Activated CD4-positive, alpha-beta T cell treated with anti-CD3 and anti-CD28 coated beads, Interleukin-2, amount 50 U/mL, for 1 hour (primary cell): ENCODE measurements at places on chromosomes 3 and 15.

DNA sequence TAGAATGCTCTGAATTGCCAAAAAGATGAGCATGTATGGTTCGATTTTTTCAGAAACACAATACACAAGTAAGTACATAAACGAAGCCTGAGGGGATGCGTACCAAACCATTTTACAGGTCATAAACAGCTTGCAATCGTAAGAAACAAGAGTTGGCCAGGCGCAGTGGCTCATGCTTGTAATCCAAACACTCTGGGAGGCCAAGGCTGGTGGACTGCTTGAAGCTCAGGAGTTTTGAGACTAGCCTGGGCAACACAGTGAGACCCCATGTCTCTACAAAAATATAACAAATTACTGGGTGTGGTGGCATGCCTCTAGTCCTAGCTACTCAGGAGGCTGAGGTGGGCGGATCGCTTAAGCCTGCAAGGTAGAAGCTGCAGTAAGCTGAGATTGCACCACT, 13.4 kb downstream of the TRA2B start:
- DNase-seq, result no peak

GRCh38 chr3:179181021-179181472, 32.9 kb downstream of the PIK3CA start:
- DNase-seq, result no peak

- DNase-seq, result no peak
These were observed 16.4 kb downstream of the SRPRB start for GRCh38 chr3:133821767-133822638.

GRCh38 chr3:183698318-183698751, 738 bp downstream of the YEATS2 start:
- peak; percentile 4 for DNase-seq

DNA sequence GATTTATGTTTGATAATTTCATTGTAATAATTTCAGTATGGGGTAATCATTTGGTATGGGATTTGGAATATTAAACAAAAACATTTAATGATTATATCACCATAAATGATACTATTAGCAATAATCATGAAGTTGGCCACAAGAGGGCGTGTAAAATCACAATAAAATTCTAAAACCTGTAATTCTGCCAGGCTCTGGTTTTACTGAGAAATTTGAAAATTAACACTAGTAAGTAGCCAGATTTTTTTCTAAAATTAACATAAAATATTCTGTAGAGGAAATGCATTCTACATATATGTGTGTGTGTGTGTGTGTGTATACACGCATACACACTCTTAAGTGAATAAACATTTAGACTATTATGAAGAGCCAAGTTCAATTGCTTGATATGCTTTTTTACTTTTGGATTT, 40.5 kb downstream of the FEZF2 start:
- no peak for DNase-seq

GRCh38 chr15:63073497-63074172, 31.1 kb downstream of the TPM1 start:
- no peak for DNase-seq

DNA sequence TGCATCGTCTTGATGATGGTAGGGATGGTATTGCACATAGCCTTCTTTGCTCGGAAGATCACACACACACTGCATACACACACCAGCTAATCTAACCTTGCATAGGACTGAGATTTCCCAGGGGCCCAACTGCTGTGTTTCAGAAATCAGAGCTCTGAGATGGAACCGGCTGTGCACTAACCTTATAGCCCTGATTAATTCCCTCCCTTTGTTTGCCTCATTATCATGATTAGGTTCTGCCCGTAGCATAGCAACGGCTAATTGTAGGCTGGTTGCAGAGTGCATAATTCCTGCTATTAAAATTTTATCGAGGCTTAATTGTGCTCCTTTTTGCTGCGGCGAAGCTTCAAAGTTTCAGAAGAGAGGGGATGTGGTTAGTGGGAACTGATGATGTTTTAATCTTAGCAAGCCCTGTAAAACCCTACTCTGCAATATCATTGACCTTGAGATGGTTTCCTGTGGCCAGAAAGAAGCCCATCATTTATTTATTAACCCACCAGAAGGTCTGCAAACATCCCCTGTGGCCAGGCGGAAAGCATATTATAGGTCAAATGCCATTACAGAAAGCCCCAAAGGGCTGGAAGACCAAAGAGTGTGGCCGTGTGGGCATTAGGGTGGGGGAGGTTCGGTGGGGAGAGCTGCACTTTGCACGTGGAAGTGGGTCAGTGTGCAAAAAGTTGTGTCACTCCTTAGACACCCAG, 56.2 kb upstream of the GLCE start:
- no peak for DNase-seq

- no peak for DNase-seq
These were observed 205.8 kb downstream of the ALCAM start for GRCh38 chr3:105572501-105572900.

- DNase-seq, result no peak
These were observed 180.2 kb upstream of the TTC14 start for GRCh38 chr3:180421721-180422120.

- DNase-seq, result no peak
These were observed 42.9 kb downstream of the CCK start for GRCh38 chr3:42222942-42223693.

DNA sequence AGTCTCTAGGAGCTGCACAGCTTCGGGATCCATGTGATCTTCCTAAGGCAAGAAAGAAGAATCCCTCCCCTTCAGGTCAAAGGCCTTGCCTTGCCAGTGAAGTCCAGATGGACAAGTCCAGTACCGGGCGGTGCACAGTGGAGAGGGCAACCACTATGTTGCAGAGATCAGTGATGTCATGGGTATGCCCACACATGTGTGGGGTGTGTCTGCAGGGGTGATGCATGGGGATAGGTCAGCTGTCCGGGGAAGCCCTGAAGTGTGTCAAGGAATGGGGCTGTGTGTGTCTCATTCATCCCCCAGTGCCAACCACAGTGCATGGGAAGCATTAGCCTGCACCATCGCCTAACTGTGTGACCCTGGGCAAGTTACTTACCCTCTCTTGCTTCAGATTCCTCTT, 66.5 kb downstream of the TLE3 start:
- no peak for DNase-seq

DNA sequence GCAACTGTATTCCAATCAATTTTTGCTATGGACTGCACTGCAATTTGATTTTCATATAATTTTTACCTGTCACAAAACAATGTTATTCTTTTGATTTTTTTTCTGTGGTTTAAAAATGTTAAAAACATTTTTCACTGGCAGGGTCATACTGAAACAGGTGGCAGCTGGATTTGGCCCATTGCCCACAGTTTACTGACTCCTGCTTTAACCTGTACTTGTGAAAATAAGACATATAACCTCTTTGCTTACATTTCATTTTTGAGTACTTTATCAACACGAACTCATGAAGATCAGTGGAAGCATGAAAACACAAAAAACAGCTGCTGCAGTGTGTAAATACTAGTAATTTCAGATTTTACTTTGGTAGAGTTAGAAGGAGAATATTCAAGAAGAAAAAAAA, 313.1 kb downstream of the WDR72 start:
- DNase-seq, result no peak

- DNase-seq, result no peak
These were observed 713.3 kb upstream of the GBE1 start for GRCh38 chr3:82474711-82475110.

DNA sequence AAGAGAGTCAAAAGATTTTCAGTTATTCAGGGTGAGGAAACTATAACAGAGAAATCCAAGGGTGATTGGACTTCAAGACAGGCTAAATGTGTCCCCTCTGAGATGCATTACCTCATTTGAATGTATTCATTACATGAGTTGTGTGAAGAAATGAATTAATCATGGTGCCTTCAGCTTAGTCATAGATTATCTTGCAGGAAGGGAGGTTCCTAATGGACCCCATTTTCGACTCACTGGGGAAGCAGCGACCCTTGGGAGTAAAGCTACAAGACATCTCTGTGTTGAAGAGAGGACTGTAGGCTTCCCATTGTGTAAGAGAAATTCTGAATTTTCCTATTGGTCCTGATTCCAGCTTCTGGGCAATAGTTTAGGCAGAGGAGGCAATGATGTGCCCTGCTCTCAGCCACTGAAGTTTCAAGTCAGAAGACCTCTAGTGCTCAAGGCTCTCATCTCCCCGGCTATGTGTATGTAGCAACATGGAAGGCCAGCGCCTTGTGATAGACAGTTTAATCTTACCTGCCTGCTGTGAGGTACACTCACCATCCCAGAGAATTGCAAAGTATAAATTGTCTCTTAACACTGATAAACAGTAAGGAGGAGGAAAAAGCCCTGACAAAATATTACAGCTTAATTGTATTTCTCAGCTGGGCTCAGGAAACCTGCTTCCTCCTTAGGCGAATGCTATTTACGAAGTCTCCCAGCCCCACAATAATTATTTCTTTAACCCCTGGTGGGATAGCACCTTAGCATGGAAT, 133.8 kb downstream of the PDCD6IP start:
- DNase-seq, result no peak

DNA sequence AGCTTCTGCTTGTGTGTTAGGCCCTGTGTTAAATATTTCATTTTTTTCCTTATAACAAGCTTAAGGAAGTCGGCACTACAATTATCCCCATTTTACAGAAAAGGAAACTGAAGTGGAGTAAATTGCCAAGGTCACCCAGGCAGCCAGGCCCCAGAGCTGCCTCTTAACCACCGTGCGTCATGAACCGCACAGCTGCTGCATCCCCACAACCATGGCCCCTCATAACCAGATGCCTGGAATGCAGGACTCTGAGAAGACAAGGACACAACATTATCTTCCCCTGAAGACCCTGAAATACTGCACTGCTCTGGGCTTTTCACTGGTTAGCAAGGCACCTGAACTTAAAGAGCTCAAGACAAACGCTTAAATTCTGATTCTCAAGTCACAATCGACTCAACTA, 14.6 kb downstream of the LRIG1 start:
- DNase-seq, result no peak

DNA sequence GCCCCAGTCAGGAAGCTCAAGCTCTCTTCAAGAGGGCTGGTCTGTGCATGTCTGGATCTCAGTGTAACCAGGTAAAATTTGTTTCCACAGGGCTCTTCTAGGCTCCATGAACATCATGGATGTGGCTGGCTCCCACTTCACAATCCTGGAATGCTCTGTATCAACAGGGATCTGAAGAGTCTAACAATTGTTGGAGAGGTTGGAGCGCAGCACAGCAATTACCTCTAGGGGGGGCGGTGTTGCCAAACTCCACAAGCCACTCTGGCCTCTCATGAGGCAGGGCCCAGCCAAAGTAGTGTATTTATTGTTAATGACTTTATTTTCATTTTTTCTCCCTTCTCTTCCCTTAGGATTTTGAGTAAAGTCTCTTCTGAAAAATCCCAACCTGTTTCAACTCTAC, 6.1 kb upstream of the EIF2B5 start:
- DNase-seq, result no peak

DNA sequence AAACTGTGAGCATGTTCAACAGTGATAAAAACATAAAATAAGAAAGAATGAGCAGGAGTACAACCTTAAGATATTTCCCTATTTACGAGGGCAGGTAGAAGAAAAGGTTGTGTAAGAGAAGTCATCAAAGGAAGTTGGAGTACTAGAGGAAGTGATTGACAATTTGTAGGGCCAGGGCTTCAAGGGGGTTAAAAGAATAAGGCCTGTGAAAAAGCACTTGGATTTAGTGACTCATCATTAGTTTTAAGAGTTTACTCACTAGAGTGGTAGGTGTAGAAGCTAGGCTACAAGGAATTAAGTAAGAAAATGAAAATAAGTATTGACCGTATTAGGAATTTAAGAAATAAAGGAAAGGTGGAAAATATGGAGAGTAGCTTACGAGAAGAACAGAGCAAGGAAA, 23.6 kb downstream of the KCNMB3 start:
- DNase-seq, result no peak

DNA sequence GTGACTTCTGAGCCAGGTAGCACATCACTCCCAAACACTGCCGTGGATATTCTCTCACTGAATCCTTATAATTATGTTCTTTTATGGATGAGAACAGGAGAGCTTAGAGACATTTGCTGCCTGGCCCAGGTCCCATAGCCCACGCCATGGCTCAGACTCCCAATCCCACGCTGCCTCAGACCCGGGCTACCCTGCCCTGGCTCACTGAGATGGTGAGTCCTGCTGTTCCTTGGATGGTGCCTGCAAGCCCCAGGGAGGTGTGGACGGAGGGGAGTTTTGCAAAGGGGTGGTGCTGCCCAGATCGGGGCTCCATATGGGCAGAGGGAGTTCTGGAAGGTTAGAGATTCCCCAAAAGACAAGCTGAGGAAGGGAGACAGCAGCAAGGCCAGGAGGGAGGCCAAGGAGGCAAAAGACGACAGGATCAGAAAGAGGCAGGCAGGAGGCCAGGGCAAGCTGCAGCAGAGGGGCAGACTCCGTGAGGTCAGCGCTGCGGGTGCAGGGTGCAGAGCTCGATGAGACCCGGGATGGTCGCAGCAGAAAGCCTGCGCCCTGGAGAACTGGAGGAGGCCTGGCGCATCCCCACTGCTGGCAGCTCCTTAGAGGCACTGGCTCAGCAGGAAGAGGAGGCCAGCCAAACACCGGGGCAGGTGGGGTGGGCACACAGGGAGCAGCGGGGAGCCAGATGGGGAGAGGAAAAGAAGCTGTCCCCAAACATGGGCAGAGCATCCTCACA, 95.7 kb upstream of the ALDH1A3 start:
- DNase-seq, result no peak

- DNase-seq, result no peak
These were observed 4.7 kb downstream of the RRP9 start for GRCh38 chr3:51937014-51937413.

DNA sequence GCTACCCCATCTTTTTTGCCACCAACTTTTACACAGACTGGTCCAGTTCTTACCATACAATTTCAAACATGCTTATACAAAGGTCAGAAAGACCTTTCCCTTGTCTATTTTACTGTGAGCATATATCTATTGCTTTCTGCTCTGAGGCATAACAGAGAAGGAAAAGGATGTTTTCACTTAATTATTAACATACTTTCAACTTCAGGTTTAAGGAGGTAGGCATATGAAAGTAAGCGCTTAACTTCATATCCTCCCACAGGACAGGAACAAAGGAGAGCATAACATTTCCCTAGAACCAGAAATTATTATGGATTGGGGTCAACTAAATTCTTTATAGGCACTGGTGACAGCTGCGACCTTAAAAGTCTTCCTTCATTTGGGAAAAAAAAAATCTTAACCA, 1.1 kb downstream of the MYEF2 start:
- no peak for DNase-seq

DNA sequence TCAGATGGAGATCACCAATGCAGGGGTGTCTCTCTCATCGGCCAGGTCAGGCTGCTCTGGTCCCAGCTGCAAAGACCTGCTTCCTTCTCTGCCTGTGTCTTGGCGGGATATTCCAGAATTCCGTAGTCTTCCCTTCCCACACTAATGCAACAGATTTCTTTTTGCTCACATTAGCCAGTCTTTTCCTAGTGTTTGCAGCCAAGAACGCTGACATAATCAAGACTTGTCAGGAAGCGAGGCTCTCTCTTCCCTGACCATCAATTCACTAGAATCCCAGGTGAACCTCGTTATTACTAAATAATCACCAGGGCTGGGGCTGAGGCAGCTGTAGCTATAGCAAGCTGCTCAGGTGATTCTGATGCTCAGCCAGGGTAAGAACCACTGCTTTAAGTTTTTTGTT, 43.2 kb upstream of the ACKR4 start:
- no peak for DNase-seq

- DNase-seq, result no peak
These were observed 427.0 kb upstream of the RBMS3 start for GRCh38 chr3:28853830-28854229.
